ENCODE measurements at places on chromosomes 2 and 18.

GRCh38 chr2:219661197-219661954, 33.9 kb downstream of the SLC4A3 start:
- no peak for DNase-seq

- no peak for DNase-seq
Observed at GRCh38 chr2:200184748-200185627, 121.5 kb upstream of the SPATS2L start.

DNA sequence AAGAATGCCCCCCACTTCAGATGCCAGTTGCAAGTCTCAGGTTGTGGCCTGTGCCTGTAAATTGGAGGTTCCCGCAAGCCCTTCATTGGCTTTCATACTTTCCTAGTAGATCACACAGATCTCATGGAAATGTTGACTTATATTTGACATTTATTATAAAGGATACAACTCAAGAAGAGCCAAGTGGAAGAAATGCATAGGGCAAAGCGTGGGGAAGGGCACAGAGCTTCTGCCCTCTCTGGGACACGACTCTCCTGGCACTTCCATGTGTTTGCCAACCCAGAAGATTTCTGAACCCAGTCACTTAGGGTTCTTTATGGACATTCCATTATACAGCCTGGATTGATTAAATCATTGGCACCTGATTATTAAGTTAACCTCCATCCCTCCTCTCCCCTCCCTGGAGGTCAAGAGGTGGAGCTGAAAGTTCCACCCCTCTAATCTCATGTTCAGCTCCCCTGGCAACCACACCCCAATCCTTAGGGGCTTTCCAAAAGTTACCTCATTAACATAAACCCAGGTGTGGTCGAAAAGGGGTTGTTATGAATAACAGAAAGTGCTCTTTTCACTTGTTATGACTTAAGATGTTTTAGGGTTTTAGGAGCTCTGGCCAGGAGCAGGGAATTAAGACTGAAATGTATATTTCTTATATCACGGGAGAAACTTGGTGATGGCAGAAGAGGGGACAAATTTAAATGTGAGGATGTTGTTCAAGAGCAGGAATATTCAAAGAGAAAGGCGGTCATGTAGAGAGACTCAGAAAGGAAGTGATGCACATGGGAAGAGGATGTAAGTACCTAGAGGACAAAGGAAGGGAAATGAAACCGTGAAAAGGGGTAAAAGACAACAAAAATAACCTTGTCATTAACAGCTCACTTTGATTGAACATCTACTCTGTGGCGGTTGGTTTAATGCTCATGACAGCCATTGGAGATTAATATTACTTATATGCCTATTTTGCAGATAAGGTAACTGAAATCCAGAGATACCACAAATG, 31.8 kb downstream of the SP100 start:
- DNase-seq = peak; percentile 49

DNA sequence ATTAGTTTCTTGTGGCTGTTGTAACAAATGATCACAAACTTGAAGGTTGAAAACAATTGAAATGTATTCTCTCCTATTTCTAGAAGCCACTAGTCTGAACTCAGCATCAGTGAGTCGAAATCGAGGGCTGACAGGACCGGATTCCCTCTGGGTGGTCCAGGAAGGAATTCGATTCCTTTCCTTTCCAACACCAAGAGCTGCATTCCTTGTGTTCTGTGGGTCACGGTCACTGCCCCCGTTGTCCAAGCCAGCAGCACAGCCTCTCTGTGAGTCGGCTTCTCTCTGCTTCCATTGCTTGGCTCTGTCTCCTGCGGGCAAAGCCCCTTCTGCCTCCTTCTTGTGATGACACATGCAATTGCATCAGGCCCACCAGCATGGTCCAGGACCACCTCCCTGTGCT, 67.3 kb downstream of the SMIM21 start:
- DNase-seq = no peak

DNA sequence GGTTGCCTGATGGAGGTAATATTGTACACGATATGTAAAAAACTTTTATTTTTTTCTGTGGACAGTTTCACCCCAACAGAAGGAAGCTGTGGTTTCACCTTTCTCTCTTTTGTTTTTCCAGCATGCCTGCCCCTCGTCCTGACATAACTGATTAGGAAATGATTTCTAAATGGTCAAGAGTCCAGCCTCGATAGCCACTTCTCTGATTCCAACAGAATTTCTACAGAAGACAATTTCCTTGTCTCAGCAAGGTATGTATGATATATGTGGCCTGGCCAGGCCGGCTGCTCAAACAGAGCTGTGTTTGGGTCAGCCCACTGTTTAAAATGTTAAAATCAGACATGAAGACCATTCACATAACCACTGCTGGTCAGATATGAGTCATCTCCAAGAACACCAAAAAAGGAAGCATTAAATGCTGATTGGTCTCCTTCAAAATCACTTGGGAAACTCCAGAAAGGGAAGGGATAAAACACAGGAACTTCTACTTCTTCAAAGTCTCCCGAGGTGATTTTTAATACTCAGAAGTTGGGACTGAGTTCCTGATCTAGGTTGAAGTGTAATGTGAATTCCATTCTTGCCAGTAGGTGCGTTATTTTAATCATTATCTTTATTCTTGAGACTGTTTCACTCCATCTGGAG, 22.3 kb downstream of the ATP8B1 start:
- DNase-seq = no peak

GRCh38 chr2:111072220-111072871, 48.4 kb upstream of the BCL2L11 start:
- no peak for DNase-seq

- peak; percentile 61 for DNase-seq
Observed at GRCh38 chr2:11123856-11124759, 31.2 kb upstream of the SLC66A3 start.

GRCh38 chr2:157727693-157728092, 99.0 kb upstream of the ACVR1C start:
- no peak for DNase-seq

DNA sequence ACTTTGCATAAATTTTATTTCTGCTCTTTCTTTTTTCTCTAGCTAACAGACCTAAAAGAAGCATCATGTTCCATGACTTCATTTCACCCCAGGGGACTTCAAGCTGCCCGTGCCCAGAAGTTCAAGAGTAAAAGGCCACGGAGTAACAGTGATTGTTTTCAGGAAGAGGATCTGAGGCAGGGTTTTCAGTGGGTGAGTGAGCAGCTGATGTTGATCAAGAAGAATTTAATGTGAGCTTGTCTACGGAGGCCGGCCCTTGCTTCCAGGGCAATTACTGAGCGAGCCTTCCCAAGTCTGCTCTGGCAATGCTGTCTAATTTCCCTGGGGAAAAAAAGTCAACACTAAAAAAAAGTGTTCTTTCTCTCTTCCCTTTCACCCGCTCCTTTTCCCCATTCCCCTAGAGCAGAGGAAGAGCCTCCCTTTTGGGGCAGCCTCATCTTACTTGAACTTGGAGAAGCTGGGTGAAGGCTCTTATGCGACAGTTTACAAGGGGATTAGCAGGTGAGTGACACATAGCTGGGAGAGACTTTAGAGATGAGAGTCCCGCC, 1.2 kb downstream of the CDK15 start:
- DNase-seq = no peak

GRCh38 chr2:70657246-70657645, 103.6 kb upstream of the TGFA start:
- no peak for DNase-seq

GRCh38 chr2:191038241-191038725, 24.3 kb upstream of the STAT1 start:
- peak; percentile 88 for DNase-seq

GRCh38 chr2:145744541-145745386, 1224.8 kb upstream of the ZEB2 start:
- no peak for DNase-seq

GRCh38 chr2:31000970-31001369, 137.3 kb downstream of the GALNT14 start:
- DNase-seq = no peak

DNA sequence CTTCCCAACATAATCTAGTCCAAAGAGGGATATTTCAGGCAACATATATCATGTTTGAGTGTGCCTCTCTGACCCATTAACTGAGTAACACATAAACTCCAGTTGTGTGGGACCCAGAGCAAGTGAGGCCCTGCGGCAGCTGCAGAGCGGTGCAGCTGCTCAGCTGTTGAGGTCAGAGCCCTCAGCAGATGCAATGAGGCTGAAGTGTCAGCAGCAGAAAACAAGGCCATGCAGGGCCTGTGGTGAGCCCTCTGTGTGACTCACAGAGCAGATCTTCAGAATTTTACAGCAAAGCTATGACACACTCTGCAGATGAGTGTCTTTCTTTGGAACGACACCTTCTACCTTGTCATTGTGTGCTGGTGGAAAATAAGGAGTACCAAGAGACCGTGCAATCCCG, 168.5 kb downstream of the CBLN2 start:
- no peak for DNase-seq

DNA sequence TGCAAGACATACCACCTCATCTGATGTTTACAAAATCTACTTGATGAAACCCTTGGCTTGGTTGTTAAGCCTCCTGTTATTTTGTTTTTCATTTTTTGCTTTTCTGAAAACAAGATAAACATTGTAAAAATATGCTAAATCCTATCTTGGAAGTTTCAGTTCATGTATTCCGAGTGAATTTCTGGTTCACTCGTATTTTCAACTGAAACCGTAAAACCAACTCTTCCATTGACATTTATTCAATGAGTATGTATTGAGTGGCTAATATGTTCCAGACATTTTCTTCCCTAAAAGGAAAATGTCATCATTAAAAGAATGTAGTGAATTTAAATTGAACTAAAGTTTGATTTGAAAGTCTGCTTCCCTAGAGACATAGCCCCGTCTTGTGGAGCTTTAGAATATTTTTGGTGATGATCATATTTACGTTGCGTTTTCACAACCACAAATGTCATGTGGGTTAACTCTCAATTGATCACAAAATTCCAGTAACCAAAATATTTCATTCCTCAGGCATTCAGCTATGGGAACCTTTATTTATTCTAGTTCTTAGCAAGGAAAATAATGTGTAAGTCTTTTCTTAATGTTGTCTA, 204.2 kb downstream of the MBD2 start:
- DNase-seq = no peak

DNA sequence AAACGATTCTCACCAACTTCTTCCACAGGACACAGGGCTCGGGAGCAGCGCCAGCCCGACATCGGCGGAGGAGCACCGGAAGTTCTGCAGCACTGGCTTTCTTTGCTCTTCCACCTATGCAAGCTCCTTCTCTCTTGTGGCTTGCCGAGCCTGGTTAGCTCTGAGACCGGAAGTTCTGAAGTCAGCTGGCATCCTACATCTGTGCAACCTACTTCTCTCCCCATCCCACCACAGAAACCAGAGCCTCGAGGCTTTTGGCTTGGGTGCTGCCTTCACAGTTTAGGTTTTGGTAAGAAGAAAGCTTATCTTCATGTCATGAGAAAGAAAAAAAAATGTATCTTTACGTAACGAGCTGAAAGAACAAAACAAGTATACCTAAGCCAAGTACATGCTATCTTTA, 111.7 kb downstream of the ANKRD44 start:
- DNase-seq = peak; percentile 93

GRCh38 chr2:124489686-124490085, 464.6 kb downstream of the CNTNAP5 start:
- DNase-seq = no peak

- no peak for DNase-seq
Observed at GRCh38 chr2:169027234-169027633, 3.9 kb downstream of the ABCB11 start.

- DNase-seq = no peak
Observed at GRCh38 chr2:144445196-144445595, 74.7 kb downstream of the ZEB2 start.

GRCh38 chr2:208722731-208723130, 316.1 kb downstream of the PTH2R start:
- DNase-seq = no peak

DNA sequence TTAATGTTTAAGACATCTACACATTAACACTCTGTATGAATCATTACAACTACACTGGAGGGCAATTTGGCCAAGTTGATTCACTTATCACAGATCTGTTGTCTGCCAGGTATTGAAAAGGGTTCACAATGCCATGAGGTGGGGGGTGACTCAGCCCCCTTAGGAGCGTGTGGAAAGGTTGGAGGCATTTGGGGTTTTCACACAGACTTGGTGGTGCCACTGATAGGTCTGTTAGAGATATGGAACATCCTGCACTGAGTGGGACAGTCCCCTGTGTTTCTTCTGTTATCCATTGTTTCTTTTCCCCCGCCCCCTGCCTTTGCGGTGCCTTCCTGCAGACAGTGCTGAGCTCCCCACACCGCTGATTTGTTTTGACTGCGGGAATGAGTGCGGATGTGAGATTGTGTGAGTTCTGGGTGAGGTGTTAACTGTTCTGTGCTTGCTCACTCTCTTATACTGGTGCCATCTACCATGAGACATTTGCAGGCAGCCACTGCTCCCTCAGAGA, 9.3 kb upstream of the TSN start:
- DNase-seq = peak; percentile 19

DNA sequence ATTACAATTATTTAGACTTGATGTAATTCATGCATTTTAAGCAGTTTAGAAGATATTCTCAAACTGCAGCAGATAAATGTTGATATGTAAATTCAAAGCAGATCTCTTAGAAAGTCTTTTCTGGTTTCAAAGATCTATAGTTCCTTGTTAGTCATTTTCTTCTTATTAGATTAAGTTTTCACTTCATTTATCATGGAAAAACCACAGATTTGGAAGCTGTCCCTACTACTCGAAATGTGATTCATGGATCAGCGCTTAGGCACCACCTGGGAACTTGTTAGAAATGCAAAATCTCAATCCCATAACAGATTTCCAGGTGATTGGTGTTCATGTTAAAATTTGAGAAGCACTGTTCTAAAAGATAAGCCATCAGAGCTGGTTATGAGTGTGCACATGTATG, 92.8 kb upstream of the CDH2 start:
- no peak for DNase-seq

GRCh38 chr2:147773479-147773878, 71.3 kb upstream of the ACVR2A start:
- DNase-seq = no peak

DNA sequence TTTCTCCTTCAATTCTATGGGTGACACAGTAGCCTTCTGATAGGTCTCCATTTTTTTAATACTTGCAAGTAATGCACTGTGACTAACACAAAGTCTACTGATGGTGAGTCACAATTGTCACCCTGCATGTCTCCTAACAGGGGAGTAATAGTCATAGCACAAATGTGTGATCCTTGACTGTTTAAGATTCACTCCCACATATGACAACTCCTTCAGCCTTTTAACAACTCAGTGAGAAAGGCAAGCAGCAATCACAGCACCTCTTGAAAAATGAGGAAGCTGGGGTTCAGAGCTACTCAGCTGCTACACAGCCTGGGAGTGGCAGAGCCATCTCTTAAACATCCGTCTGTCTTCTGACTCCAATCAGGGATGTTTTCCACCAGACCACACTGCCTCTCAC, 63.8 kb downstream of the EHD3 start:
- peak; percentile 3 for DNase-seq

- DNase-seq = no peak
Observed at GRCh38 chr2:30396436-30397232, 50.4 kb upstream of the LCLAT1 start.

- no peak for DNase-seq
Observed at GRCh38 chr2:11067221-11068078, 87.8 kb upstream of the SLC66A3 start.

DNA sequence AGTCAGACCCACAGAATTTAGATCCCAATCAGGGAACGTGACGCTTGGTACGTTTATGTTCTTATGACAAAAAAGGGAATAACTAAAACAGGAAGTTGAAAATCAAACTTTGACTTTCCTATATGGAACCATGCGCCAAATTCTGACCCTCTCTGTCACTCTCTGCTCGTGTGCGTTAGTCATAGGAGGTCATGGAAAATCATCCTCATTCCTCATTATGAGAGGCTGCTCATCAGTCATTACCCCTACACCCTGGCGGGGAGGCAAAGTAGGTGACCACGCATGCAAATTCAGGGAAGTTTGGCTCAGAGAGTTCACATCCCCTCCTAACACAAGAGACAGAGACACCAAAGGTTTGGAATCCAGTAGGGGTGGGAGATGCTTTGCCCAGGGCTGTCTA, 15.5 kb downstream of the IL1F10 start:
- DNase-seq = no peak
